MV-4-11 (cell line): ENCODE measurements at places on chromosomes 5 and 9.

DNA sequence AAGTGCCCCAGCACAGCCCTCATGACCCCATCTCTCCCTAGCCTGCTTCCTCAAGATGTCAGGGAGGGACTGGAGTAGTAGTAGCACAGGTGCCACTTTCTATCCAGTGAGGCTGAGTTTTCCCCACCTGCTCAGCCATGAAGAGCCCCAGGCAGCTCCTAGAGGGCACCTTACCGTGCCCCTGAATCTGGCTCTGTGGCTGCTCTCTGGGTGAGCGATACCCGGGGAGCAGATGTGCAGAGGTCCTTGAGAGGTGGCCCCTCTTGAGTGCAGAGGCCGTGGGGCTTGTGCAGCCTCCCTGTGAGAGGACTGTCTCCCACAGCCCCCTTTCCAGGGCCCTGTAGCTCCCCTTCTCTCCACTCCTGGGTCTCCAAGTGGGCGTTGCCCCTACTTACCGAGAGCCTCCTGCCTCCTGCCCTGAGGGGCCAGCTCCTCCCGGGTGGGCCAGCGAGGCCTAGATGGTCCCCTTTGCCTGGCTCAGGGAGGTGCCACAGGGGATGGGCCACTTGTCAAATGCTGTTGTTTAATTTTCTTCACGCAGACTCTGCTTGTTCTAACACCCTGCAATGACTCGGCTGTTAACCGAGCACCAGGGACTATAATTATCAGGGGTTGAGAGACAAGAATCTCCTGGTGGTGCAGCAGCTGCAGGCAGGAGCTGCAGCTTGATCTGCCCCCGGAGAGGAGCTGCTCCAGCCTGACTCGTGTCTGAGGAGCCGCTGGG lies 29.6 kb upstream of the PITX1 start:
- no peak for DNase-seq

DNA sequence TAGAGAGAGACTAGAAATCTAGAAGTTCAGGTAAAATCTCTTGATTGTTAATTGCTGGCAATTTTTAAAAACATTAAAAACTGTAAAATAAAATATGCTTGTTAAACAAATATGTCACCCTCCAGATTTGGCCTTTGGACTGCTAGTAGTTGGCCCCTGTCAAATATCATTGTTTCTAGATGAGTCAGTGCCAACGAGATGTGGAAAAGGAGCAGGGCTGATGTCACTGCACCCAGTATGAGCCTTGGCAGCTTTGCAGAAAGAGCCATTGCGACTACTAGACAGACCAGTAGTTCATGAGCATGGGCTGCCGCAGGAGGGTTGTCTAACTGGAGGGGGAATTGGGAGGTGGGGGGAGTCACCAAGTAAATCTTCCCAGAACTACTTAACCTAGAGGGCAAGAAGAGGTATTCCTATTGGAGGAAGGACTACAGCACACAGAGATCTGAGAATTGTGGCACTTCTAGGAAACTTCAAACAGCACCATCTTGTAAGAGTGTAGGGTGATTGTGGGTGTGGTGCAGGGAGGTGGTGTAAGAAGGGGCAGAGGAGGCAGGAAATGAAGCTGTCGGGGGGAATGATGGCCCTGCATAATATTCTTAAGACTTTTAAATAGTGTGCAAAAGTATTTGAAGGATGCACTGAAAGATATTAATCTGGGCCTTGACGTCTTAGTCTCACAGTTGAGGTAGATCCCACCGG lies 7.1 kb upstream of the DOCK2 start:
- no peak for DNase-seq

DNA sequence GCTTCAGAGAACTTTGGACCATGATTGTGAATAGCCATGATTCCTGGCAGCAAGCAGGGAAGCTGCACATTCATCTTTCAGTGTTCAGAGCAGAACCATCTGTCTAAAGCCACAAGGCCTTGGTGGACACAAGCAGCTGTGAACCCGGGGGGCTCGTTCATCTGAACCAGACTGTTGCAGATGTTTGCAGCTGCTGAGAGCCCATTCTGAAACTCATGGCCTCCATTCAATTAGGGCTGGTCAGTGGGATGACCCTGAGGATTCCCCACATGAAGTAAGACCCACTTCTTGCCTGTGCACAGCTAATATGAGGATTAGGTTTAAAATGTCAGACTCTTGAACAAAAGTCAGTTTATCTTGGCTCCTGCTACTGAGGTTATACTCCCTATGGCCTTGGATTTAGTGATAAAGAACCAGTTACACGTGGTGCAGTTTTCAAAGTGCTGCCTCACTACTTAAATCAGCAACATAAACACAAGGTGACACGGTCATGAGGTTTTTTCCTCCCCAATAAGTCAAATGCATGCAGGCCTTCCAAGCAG lies 109.8 kb upstream of the IFNK start:
- DNase-seq: no peak

GRCh38 chr5:35338157-35338453 lies 107.8 kb upstream of the PRLR start:
- no peak for DNase-seq

DNA sequence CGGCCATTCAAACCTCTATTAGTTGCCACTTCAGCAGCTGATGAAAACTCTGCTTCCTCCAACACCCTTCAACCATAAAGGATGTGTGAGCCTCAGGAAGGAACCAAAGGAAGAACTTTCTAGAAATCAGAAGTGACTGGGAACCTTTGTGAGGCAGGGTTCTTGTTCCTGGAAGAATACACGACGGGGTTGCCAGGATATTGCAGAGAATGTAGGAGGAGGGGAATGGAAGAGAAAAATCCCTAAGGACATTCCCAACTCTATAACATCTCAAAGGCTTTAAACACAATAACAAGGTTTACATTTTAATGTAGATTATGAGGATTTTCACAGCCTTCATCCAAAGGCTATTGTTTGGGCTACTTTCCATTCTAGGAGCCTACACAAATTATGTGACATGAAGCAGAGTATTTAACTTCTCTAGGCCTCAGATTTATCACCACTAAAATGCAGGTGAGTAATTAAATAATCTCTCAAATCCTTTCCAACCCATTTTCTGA lies 147.7 kb downstream of the GLIS3 start:
- no peak for DNase-seq

DNA sequence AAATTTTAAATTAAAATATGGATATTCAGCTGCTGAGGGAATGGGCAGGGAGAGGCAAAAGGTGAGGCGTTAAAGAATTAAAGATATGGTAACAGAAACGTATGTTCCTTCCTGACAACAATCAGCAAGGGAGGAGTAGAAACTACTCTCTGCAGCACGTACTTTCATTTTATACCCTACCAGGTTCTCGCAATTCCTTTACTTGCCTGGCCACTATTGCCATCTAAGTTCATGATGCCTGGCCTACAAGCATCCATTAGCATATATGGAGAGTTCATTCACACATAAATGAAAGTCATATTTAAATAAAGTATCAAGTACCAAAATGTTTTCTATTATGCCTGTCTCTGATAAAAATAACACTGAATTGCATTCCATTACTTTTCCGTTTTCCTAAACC lies 125.1 kb downstream of the BNC2 start:
- no peak for DNase-seq

GRCh38 chr9:136546697-136547501 lies 1.1 kb upstream of the NOTCH1 start:
- peak; percentile 37 for DNase-seq

DNA sequence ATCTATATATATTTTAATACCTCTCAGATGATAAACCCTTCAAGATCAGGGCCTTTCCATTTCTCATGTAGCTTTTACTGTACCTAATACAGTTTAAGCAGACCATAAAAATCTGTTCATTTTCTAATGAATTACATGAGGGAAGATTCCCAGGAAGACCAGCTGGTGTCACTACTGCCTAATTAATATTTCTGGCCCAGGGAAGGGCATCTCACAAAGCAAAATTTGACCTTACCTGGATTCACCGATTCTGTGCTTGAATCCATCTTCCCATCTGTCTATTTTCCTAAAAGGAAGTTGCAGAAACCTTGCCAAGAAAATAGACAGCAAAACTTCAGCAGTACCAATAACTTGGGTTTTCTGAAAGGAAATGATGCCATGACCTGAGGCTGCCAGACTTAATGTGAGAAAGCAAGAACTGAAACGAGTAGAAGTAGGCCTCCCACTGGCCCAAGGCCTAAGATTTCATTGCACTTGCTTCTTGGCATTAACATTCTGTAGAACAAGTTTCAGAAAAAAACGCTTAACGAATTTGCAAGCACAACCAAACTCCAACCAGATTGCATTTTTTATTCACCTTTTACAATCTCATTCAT lies 83.0 kb upstream of the GLIS3 start:
- DNase-seq: no peak

DNA sequence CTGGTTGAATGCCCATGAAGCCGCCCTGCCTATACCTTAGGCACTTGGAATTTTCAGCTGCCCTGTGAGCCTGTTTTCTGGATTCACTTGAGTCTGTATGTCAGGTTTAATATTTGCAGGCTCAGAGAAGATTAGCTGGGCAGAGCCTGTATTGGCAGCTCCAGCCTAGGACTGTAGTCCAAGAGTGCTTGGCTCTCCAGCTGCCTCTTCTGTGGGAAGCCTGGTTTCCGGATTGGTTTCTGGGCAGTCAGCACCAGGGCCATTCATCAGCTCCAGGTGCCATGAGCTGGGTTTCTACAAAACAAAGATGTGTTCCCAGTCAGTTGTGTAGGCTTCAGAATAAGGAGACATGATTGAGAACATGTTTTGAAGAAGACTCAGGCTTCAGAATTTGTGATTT lies 90.1 kb downstream of the ARHGAP26 start:
- DNase-seq: peak; percentile 51

DNA sequence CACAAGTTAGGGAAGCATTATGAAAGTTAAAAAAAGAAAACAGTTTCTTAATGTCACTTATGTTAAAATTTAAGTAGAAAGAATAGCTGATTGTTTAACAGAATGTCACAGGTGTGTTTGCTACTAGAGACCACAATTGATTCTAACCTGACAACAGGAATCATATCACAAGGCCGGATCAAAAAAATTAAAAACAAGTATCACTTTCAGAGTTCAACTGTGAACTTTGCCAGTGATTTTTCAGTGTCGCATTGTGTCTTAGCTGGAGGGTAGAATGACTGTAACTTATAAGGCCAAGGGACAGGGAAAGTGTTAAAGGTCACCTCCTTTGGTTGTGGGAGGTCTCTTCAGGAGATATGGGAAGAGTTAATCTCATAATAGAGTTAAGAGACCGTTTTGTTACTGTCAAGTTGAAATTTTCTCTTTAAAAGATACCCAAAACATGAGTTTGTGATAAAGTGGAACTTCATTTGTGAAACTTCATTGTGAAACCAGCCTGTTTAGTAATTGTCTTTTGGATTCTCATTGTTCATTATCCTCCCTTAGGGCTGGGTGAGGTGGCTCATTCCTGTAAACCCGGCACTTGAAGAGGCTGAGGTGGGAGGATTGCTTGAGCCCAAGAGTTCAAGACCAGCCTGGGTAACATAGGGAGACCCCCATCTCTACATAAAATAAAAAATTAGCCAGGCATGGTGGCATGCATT lies 40.9 kb downstream of the CPEB4 start:
- DNase-seq: peak; percentile 27

GRCh38 chr5:79590396-79590999 lies 21.7 kb upstream of the TENT2 start:
- peak; percentile 78 for DNase-seq

GRCh38 chr9:86953181-86953580 lies 5.9 kb upstream of the GAS1 start:
- no peak for DNase-seq

- peak; percentile 81 for DNase-seq
Measured at GRCh38 chr5:150184990-150185912, 4.6 kb upstream of the SLC6A7 start.

DNA sequence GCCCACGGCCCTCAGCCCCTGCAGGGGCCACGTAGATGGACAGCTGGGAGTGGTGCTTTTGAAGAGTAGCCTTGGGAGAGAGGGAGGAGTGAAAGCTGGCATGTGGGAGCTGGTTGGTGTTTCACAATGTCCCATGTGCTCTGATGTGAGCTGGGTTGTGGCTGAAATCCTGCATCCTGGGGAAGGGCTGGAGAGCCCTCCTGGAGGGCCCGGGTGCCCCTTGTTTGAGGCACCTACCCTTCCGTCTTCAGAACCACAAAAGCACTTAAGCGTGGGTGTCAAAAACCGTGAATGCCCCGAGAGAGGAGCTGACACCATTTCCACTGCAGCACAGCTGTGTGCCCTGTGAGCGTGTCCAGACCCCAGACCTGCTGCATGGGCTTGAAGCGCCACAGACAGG lies 199.1 kb upstream of the ZNF618 start:
- peak; percentile 69 for DNase-seq

DNA sequence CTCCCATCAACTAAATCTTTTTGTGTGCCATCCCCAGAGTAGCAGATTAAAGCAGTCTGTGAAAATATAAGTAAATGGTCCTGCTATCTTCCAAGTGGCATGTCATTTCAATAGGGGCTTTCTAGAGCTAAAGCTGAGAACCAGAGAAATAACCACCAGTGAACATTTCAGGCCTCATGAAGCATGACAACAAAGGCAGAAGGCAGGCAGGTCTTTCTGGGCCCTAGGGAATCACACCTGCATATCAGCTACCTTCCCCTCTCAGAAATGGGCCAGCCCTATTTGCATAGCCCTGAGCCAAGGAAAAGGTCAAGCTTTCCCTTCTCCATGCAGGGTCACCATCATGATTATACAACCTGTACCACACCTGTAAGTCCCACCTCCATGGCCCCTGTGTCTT lies 205.3 kb downstream of the DEPDC1B start:
- DNase-seq: no peak

DNA sequence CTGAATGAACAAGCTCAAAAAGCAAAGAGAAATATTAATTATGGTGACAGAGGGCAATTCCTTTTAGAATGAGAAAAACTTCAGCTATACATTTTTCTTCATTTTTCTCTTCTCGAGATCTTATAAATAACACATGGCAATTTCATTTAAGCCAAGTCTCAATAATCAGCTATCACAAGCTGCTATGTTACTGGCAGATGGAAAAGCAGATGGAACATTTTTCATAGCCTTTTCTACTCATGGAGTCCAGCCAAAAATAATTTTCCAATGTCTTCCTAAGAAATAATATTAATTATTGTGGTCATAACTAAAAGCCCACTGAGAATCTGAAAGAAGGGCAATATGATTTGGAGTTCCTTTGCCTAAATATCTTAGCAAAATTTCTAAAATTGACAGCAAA lies 35.6 kb downstream of the SKIC3 start:
- DNase-seq: no peak

GRCh38 chr5:98713027-98713426 lies 60.4 kb upstream of the RGMB start:
- DNase-seq: no peak

GRCh38 chr5:42825422-42826148 lies 13.9 kb upstream of the SELENOP start:
- DNase-seq: no peak

- DNase-seq: no peak
Measured at GRCh38 chr5:35038891-35039290, 8.9 kb downstream of the AGXT2 start.

GRCh38 chr9:37927601-37928551 lies 23.9 kb upstream of the SLC25A51 start:
- no peak for DNase-seq
